Activated CD4-positive, alpha-beta memory T cell treated with anti-CD3 and anti-CD28 coated beads for 36 hours (primary cell): ENCODE measurements at places on chromosomes 11 and 22. TPM values are rescaled to one million over a fixed set of nuclear protein-coding genes. Genes with fewer than 3 reads are reported as not detected.

The MAPK8IP2 gene
- 0.19 TPM for total RNA-seq

The PLAAT4 gene
- total RNA-seq = 36.3 TPM

The DGAT2 gene
- 2.5 TPM for total RNA-seq

The COPB1 gene
- 107 TPM for total RNA-seq

The RTN4R gene
- 2.6 TPM for total RNA-seq

The NELL1 gene
- not detected for total RNA-seq

The FAM227A gene
- 0.88 TPM for total RNA-seq

The JHY gene
- 1.6 TPM for total RNA-seq

The NLRP6 gene
- total RNA-seq = 1.2 TPM

The GAL3ST3 gene
- total RNA-seq = not detected

The C11orf16 gene
- total RNA-seq = not detected

The MIOX gene
- 0.59 TPM for total RNA-seq

- H3K36me3 ChIP-seq = no peaks in the 10 kb centered on the region
- H3K4me1 ChIP-seq = peaks cover 28% of the 10 kb centered on the region
- peak; percentile 83 for DNase-seq
- H3K27ac ChIP-seq = no peak overlapping the region
Observed at GRCh38 chr22:37544955-37545702, 15.2 kb upstream of the CDC42EP1 start.

DNA sequence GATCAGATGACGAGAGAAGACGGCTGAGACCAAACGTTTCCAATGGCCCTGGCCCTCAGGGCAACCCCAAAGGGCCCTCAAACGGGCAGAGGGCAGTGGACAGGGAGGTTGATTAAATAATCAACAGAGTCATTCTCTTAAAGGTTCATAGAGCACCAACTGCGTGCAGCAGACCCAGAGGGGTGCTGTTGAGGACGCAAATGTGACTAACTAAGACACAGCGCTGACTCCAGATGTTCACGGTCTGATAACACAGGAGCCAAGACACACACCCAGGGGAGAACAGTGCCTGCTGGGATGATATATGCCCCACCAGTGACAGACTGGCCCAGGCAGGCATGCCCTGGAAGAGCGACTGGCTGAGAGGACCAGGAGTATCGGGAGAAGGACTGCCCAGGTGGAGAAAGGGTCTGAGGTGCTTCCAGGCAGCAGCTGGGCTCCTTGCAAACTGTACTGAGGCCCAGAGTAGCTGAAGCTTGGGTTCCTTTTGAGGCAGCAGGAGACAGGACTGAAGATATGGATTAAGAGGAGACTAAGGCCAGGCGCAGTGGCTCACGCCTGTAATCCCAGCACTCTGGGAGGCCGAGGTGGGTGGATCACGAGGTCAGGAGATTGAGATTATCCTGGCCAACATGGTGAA lies 7.7 kb downstream of the VWCE start:
- H3K36me3 ChIP-seq = no peaks in the 10 kb centered on the region
- H3K4me3 ChIP-seq = no peak overlapping the region
- H3K4me1 ChIP-seq = no peaks in the 10 kb centered on the region
- H3K27ac ChIP-seq = no peak overlapping the region
- H3K27me3 ChIP-seq = peaks cover 4% of the 10 kb centered on the region

GRCh38 chr11:124928942-124929665 lies 6.7 kb downstream of the HEPACAM start:
- DNase-seq = no peak
- no peak overlapping the region for H3K4me3 ChIP-seq
- no peak overlapping the region for H3K27ac ChIP-seq
- H3K27me3 ChIP-seq = no peaks in the 10 kb centered on the region

GRCh38 chr11:33885338-33886005 lies 6.4 kb downstream of the LMO2 start:
- H3K36me3 ChIP-seq = peaks cover 2% of the 10 kb centered on the region
- DNase-seq = no peak
- H3K27ac ChIP-seq = no peak overlapping the region
- no peaks in the 10 kb centered on the region for H3K4me1 ChIP-seq
- no peak overlapping the region for H3K4me3 ChIP-seq
- peaks cover 82% of the 10 kb centered on the region for H3K27me3 ChIP-seq

DNA sequence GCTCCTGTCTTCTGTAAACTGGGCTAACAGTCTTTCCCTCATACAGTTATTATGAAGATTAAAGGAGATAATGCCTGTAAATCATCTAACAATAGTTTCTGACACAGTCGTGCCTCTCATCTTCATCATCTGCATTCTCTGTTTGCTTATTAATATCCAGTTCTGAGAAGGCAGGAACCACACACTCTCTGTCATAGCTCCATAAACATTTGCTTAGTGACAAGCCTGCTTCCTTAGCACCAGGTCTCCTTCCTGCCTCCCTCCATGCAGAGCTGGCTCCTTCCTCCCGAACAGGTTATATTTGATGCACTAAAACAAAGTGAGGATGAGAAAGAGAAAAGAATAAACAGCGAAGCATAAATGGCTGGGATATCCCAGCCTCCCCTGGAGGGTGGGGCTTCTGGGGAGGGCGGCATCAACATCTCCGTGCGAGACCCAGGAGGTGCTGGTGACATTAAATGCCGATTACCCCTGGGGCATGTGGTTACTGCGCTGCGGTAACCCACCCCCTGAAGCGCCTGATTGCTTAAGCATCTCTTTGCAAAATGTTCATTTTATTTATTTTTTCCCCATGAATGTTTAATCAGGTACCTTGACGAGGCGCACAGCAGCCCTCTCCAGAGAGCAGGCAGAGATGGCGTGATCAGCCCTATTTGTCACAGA lies 404.9 kb downstream of the NXPE2 start:
- no peaks in the 10 kb centered on the region for H3K36me3 ChIP-seq
- H3K27ac ChIP-seq = no peak overlapping the region
- H3K27me3 ChIP-seq = peaks cover 2% of the 10 kb centered on the region

GRCh38 chr11:44729713-44730112 lies 3.0 kb downstream of the TSPAN18 start:
- DNase-seq = peak; percentile 54
- H3K27ac ChIP-seq = peak overlapping the region; percentile 35
- H3K36me3 ChIP-seq = no peaks in the 10 kb centered on the region
- H3K27me3 ChIP-seq = no peaks in the 10 kb centered on the region
- H3K4me1 ChIP-seq = peaks cover 60% of the 10 kb centered on the region

- H3K4me3 ChIP-seq = no peak overlapping the region
- no peak overlapping the region for H3K27ac ChIP-seq
- H3K4me1 ChIP-seq = no peaks in the 10 kb centered on the region
Observed at GRCh38 chr11:116255321-116255953, 517.4 kb downstream of the BUD13 start.

GRCh38 chr11:91625495-91625894 lies 599.1 kb upstream of the FAT3 start:
- H3K4me1 ChIP-seq = no peaks in the 10 kb centered on the region
- no peaks in the 10 kb centered on the region for H3K36me3 ChIP-seq
- no peak overlapping the region for H3K27ac ChIP-seq
- H3K27me3 ChIP-seq = no peaks in the 10 kb centered on the region

DNA sequence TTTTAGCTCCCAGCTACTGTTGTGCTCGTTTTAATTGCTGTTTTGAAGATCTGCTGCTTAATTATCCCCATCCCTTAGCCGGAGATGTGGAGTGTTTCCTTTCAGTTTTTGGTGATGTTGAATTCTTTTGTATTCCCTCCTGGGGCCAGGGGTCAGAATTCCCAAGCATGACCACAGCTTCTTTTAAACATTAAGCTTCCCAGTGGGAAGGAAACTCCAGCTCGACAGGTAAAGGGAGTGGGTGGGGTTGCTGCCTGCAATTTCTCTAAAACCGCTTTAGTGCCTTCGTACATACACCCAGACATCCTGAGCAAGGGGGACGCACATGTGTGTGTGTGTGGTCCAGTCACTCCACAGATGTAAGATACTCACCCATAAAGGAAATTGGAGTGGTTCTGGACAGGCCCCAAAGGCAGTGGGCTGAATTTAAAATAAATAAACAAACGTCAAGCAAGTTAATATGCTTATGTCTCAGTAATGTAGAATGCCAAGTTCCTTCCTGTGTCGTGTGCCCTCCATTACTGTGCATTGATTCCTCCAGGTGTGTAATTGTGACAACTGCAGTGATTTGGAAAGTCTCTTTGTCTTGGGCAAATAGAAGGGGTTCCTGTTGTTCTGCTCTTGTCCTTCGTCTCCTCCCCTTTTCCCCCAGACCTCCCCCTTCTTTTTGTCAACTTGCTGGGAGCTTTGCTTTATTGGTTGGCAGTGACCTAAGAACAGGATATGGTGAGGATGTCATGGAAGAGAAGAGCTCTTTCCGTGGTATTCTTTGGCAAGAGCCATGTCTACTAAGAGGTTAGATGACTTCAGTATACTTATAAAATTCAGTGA lies 19.2 kb upstream of the ADSL start:
- H3K27ac ChIP-seq = peak overlapping the region; percentile 77
- H3K4me3 ChIP-seq = no peak overlapping the region
- peaks cover 94% of the 10 kb centered on the region for H3K4me1 ChIP-seq
- no peaks in the 10 kb centered on the region for H3K27me3 ChIP-seq
- no peak for DNase-seq

GRCh38 chr22:22952531-22953280 lies 65.1 kb downstream of the IGLL5 start:
- H3K4me1 ChIP-seq = peaks cover 3% of the 10 kb centered on the region
- H3K27ac ChIP-seq = no peak overlapping the region
- H3K36me3 ChIP-seq = no peaks in the 10 kb centered on the region
- H3K4me3 ChIP-seq = no peak overlapping the region
- peaks cover 39% of the 10 kb centered on the region for H3K27me3 ChIP-seq

GRCh38 chr11:26331911-26332571 lies at the start of gene ANO3:
Gene ANO3 (plus strand): TSS chr11:26332130. CDS start chr11:26332276, 146 bp downstream.
- no peak within 1 kb of the TSS for H3K27ac ChIP-seq
- peak; percentile 25 for DNase-seq
- no peak within 1 kb of the TSS for H3K4me3 ChIP-seq
- H3K4me1 ChIP-seq = no peaks in the 10 kb centered on the region
- H3K27me3 ChIP-seq = peaks cover 9% of the 10 kb centered on the region

- peaks cover 87% of the 10 kb centered on the region for H3K36me3 ChIP-seq
- no peaks in the 10 kb centered on the region for H3K27me3 ChIP-seq
- no peak overlapping the region for H3K27ac ChIP-seq
- no peak for DNase-seq
- no peak overlapping the region for H3K4me3 ChIP-seq
Observed at GRCh38 chr22:20091690-20092476, 11.8 kb downstream of the DGCR8 start.

GRCh38 chr22:42951093-42951710 lies 63.7 kb downstream of the PACSIN2 start:
- no peaks in the 10 kb centered on the region for H3K36me3 ChIP-seq
- no peak for DNase-seq
- no peaks in the 10 kb centered on the region for H3K27me3 ChIP-seq
- H3K27ac ChIP-seq = no peak overlapping the region
